HCEC 1CT (cell line): ENCODE measurements at places on chromosomes 12 and 14.

GRCh38 chr14:42130815-42131214, 524.1 kb downstream of the LRFN5 start:
- no peak for DNase-seq

DNA sequence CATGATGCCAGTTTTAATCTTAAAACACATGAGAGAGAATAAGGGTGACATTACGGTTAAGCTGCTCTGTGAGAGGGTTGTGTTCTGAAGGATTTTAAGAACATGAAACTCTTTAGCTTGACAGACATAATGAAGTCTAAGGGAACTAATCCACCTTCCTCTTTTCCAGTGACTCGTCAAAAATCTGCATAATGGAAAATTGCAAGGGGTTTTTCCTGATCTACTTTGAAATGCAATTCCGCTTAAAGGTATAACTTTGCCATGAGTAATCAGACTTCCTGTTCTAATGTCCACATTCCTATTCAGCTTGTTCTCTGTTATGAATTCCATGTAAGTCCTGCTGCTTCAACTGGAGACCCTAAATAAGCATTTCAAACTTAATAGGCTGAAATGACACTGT, at the start of gene ZNF705A:
TSS of gene ZNF705A (plus strand) at position 171 of the 400 bp plus-strand sequence. CDS start 15,611 bp downstream, outside the sequence.
- peak; percentile 72 for DNase-seq

GRCh38 chr12:7899755-7900154, 27.0 kb upstream of the SLC2A14 start:
- peak; percentile 36 for DNase-seq

DNA sequence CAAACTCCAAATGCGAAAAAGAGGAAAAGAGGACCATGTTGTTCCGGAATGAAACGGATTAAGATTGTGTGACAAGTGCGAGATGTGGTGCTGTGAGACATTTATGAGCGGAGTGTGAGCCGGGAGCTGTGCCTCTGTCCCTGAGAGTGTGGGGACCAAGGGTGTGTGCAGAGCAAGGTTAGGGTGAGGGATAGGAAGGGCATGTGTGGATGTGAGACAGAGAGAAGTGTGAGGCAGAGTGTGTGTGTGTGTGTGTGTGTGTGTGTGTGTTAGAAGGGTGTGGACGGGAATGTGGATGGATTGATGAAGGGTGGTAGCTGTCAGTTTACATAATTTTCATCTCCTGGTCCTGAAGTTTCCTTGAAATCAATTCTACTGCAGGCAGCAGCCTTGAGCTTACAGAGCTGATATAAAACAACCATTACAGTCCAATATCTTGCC, 4.3 kb upstream of the OTX2 start:
- DNase-seq = no peak

DNA sequence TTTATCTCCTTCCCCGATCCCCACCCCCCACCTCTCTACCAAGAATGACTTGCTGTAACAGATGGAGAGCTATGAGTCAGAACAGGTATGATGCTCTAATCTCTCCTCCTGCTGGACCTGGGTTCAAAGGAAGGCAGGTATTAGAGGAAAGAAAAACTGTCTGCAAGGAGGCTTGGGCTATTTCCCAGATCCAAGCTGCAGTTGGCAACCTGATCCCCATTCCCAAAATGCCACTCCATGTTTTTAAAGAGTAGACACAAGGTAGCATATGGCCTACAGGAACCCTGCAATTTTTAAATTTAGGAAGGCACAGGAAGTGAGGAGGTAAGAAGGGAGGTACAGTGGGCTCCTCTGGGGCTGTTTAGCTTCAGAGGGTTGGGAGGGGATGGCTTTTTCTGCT, 33.0 kb downstream of the SRRM4 start:
- no peak for DNase-seq

DNA sequence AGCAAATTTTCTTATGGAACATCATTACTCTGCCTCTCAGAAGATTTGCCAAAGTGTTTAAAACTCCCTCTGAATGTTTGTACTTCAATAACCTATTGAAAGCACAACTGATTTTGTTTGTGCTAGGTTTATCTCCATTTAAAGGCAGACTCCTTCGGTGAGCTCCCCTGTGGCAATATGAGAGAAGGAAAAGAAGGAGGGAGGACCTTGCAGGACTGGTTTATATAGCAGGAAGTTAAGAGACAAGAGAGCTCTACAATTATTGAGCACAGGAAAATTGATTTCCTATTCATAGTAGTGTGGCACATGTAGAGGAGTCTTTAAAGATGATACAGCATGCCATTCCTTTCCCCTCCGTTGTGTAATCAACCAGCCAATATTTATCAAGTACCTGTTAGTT, 75.5 kb downstream of the PDE3A start:
- no peak for DNase-seq

DNA sequence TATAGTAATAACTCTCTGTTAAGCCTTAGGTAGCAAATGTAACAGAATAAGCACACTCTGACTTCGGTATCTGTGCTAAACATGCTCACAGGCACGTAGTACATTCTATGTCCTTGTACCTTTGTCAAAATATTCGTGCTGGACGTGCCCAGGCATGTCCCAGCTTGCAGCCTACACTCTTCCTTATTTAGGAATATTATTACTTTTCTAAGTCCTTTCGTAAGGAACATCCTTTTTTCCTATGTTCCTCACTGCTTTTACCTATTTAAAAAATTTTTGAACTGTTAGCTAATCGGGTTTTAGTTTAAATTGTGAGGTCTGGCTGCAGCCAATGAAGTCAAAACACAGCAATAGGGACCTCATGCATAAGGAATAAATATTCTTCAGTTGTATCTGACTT, 24.1 kb upstream of the UBC start:
- peak; percentile 28 for DNase-seq

GRCh38 chr12:58069268-58069963, 128.0 kb downstream of the ATP23 start:
- peak; percentile 24 for DNase-seq

GRCh38 chr14:77709412-77709811, 1.5 kb downstream of the SLIRP start:
- no peak for DNase-seq

DNA sequence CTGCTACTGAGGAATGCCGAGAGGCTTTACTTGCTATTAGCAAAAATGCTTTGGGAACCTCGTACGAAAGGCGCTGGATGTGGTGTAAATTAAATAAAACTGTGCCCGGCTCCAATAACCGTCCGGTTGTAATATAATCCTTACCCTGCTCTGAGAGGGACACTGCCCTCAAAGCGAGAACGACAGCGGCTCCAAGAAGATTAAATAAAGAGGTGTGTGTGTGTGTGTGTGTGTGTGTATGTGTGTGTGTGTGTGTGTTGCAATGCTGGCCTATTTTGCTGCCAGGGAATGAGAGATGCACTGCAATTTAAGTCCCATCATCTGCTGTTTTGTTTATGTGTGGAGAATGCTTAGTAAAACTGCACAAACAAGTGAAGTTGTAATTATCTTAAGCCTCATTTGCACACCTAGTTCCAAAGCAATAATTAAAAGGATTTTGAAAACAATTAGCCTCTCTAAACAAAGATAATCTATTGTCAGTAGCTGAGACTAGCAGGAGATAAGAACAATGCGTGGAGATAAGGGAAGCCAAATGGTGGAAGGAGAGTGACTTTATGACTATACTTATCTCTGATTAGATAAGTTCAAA, 1.2 kb upstream of the SIX1 start:
- DNase-seq = peak; percentile 17

GRCh38 chr14:53190938-53191337, 37.8 kb upstream of the DDHD1 start:
- peak; percentile 17 for DNase-seq

DNA sequence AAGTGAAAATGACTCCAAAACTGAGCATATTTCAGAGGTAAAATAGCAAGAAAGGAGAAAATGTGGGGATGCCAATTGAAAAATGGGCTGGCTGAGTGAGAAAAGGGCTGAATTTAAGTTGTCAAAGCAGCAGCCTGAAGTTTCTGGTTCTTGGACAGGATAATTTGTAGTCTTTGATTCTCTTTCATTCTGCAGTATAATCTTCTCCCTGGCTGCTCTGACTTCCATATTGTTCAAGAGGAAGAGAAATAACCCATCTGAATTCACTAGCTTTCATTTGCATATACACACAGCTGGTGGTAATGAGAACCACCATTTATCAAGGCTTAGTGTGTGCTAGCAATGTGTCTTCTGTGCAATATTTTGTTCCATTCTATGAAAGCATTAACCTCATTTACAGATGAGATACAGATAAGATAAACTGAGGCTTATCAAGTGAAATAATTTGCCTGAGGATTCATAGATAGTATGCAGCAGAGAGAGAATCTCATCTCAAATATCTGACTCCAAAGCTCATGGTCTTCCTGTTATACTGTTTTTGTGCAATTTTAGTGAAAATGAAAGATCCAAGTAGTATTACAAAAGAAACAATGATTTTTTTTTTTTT, 184.2 kb downstream of the TMTC2 start:
- no peak for DNase-seq

DNA sequence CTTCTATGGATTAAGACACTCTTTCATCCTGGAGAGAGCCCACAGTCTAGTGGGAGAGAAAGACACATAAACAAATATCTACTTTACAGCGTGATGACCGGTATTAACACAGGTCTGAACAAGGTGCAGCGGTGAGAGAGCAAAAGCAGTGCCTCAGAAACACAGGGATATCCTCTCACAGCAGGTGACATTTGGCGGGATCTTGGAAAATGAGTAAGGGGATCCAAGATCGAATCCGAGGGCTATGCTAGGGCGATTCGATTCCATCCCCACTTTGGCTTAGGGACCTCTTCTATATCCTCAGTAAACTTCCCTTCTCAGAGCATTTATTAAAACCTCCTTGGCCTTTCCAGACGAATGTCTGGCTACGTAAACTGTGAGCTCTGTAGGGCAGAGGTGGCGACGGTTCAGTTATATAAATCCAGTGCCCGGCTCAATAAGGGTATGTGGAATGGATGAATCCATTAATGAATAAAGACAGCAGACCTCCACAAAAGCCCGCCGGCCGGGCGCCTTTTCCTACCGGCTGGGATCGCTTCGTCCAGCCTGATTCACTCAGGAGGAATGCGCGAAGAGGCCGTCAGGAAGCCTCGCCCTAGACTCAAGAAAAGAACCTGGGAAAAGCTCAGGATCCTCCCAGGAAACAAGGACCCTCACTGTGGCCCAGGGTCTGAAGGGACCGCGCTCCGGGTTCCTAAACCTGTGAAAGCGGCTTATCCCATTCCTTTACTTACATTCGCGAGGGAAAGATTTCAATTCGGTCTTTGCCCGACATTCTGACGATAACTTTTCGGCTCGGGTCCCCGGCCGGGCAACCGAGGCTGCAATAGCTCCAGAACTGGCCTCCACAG, 455 bp downstream of the ATP6V1D start:
- peak; percentile 72 for DNase-seq

DNA sequence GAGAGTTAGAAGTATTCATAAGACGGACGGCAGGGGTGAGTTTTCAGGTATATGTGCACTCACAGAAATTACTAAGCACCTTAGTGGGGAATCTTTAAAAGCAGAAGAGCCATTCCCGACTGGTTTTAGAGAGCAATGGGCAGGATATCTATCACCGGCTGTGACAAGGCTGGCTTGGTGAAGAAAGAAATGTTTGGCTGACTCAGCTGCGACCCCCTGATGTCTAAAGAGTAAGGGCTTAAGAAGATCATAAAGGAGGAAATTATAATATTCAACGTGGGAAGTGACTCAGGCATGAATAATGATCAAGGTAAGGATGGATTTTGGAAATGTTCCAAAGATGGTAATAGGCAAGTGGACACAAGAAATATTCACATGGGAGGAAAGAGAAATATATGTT, 407.6 kb downstream of the TMEM132D start:
- no peak for DNase-seq

- DNase-seq = no peak
Measured at GRCh38 chr12:102568276-102568675, 87.9 kb upstream of the IGF1 start.

GRCh38 chr12:116708826-116709756, 28.8 kb downstream of the SPRING1 start:
- DNase-seq = peak; percentile 47

DNA sequence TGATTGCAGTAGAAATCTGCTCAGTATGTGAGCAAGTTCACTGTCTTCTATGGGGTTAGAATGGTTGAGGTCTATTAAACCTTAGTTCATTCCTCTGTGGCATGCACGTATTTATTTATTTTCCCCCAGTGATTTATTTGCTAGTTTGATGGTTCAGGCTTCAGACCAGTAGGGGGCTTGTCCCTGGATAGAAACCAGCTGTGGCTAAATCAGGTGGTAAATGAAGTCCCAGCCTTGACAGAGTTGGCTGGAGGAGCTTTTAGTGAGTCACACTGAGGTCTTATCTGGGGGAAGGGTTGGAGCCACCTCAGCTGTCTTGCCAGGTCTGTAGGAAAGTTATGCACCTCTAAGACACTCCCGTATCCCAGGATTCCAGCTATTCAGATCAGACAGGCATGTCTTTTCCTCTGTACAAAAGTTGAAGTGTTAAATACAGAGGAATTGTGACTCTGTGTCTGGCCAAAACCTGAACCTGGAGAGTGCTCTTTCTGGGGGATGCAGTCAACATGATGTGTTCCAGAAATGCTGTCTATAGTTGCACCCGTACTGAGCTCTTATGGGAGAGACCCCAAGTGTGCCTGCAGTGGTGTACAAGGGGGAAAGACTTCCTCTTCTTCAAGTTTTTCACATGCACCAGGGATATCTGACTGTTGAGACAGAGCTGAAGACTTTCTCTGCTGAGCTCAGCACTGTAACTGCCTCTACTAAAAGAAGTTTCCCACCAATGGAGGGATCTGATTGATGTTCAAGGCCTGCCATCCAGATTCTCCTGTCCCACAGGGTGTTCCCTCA, 1322.1 kb downstream of the TMEM121 start:
- peak; percentile 35 for DNase-seq

DNA sequence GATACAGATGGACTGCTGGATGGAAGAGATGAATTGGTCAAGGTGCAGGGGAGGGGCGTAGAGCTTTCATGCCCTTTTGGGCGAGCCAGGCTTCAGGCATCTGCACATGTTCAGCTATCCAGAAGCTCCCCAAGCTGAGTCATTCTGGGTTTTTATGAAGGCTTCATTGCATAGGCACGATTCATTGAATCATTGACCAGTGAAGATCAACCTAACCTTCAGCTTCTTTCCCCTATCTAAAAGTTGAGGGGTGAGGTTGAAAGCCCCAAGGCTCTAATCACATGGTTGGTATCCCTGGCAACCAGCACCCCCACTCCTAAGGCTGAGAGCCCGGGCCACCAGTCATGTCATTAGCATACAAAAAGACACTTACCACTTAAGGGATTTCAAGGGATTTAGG, 36.3 kb downstream of the RPS29 start:
- DNase-seq = peak; percentile 2

- DNase-seq = peak; percentile 70
Measured at GRCh38 chr12:54879579-54879978, 25.3 kb downstream of the MUCL1 start.

GRCh38 chr12:3048540-3048939, 28.6 kb upstream of the TSPAN9 start:
- no peak for DNase-seq

DNA sequence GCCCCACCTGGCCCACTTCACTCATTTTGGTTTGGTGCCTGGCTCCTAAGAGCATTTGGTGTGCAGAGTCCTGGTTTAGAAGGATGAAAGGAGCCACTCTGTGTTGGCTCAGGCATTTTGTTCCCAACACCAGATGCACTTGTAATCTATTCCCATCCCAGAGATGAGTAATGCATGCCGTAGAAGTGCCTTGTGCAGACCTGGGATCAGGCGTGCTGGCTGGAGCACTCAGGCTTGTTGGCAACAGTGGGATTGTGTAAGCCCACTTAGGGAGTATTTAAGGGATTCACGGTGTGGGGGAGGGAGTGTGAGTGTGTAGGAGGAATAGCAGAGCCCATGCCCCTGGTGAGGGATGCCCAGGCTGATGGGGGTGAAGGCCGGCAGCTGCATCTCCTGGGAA, 501.5 kb upstream of the TBX3 start:
- DNase-seq = no peak
